ENCODE measurements at places on chromosomes 16 and 17. TPM values are rescaled to one million over a fixed set of nuclear protein-coding genes. Genes with fewer than 3 reads are reported as not detected.

DNA sequence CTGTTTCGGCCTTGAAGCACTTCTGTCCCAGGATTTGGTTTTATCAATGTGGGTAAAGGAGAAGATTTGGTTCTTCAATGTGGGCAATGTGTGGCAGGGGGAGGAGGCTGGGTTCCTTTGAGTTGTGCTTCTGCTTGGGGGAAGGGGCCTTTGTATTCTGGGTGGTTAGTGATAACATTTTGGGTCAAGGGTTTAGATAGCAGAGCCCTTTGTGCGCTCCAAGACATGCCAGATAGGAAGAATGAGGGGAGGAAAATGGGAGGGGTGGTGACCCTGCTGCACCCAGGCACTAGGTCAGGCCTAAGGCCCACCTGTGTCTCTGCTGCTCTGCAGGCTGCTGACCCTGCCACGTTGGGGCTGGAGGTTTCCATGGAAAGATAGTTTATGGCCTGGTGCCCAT is 40.0 kb upstream of the CDC42EP4 start:
- DNase-seq: no peak

DNA sequence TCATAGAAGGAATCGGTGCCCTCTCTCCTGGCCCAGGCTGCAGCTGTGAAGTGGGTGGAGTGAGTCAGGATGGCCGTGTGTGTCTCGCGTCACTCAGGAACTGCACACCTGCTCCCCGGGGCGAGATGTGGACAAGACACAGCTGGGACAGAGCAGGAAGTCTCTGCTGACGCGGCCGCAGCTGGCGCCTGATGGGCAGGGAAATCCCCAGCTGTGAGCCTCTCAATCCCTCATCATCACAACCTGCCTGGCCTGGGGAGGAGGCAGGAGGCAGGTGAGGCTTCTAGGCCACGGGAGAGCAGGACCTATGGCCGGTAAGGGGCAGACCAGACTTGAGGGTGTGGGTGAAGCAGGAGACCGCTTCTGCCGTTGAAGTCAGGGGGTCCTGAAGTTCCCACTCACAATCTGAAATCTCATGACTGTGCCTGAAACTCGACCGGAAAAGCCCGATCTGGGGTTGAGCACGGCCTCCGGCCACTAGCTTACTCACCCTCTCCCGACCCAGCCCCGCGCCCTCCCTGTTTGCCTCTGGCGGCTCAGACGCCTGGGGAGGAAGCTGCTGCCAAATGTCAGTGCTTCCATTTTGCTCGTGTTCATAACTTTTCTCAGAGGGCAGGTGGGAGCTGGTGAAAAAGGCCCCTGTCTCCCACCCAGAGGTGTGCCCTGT is 1.1 kb upstream of the TRPV3 start:
- DNase-seq: no peak

GRCh38 chr17:27082023-27082774 is 211.7 kb upstream of the WSB1 start:
- DNase-seq: no peak

DNA sequence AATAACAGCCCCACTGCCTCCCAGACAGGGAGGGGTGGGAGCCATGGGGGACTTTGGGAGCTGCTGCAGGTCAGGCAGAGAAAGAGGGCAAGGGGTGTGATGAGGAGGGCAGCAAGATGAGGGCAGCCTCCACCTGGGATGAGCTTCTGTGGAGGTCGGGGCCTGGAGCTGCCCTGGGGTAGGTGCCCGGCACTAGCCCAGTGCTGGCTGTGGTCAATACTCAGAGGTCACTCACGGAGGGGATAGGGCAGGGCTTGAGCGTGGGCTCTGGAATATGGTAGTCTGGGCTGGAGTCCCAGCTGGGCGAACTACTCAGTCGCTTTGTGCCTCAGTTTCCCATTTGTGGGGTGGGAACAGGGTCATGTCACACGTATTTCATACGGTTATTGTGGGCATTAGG is 169.0 kb downstream of the IRF8 start:
- no peak for DNase-seq

DNA sequence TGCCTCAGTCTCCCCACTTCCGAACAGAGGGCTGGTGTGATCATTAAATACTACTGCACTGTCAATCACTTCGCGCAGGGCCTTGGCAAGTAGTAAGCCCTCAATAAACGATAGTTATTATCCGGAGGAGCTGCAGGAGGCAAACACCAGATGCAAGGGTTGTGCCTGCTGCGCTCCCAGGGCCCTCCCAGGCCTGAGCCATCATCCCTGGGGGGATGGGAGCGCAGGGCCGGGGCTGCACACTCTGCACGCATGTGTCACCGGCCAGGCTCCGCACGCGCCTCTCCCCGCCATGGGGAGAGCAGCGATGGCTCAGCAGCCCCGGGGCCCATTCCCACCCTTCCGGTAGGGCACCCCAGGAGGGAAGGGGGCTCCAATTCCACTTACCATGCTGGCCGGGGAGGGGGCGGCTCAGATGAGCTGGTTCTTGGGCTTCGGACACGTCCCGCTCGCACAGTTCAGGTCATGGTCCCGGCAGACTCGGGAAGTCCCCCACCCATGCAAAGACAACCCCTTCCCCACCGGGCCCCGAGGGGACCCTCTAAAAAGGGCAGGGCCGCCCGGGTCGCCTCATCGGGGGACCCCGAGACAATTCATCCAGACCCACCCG is 681 bp downstream of the XPO6 start:
- DNase-seq: no peak

- DNase-seq: no peak
Observed at GRCh38 chr17:5254903-5255521, 20.4 kb upstream of the SCIMP start.

Gene HOXB9
- polyA plus RNA-seq: not detected

Gene DOC2B
- polyA plus RNA-seq: not detected
